GM10248 (cell line): ENCODE measurements at places on chromosomes 2 and 18.

- peak; percentile 2 for DNase-seq
These were observed 32.5 kb downstream of the SNED1 start for GRCh38 chr2:241030883-241031282.

DNA sequence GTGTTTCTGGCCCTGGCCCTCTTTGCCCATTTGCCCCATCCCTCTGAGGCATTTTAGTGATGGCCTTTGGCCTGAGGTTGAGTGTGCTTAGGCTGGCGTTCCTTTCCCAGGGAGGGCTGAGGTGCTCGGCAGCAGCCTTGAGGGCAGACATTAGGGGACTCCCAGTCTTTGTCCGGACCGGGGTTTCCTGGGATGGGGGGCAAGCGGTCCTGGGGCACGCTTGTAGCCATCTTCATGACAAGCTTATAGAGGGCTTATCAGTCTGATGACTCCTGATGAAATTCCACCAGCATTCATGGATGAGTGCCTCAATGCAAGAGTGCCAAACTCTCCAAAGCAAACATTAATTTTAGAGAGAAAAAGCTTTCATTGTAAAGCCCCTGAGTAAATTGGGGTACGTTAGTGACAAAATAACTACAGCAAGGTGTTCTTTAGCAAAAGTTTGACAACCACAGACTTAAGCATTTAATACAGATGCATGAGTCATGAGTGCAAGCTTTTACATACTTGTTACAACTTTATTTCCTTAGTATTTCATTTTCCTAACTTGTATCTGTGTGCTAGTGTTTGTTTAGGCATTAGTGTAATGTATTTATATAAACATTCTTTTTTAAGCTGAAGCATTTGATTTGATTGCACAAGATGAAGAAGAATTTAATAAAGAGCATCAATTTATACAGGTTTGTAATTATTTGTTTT, 45.6 kb downstream of the CEP192 start:
- DNase-seq = no peak

GRCh38 chr18:54673936-54674335, 82.9 kb downstream of the DYNAP start:
- no peak for DNase-seq

GRCh38 chr18:49052891-49053644, 102.3 kb upstream of the SMAD7 start:
- DNase-seq = no peak

- DNase-seq = peak; percentile 72
These were observed 112.4 kb upstream of the ZNF236 start for GRCh38 chr18:76709659-76710645.

- no peak for DNase-seq
These were observed 18.9 kb downstream of the TTR start for GRCh38 chr18:31610286-31611205.

- DNase-seq = no peak
These were observed 12.1 kb downstream of the PLEKHH2 start for GRCh38 chr2:43648994-43649701.

DNA sequence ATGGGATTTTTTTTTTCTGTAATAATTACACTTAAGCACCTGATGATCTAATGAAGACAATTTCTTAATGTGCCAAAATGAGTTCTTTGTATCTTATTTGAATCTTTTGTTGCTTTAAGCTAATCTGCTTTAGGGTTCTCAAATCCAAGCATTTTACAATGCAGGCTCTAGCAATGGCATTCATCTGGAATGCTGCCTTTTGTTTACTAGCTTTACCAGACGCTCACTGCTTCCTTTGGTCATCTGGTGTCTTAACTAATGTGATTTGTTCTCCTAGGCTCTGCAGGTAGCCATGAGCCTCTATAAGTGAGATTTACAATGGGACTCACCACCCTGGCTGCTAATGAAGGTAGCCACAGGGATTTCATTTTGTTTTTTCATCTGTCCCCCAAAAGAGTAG, 100.3 kb downstream of the GREB1L start:
- no peak for DNase-seq

DNA sequence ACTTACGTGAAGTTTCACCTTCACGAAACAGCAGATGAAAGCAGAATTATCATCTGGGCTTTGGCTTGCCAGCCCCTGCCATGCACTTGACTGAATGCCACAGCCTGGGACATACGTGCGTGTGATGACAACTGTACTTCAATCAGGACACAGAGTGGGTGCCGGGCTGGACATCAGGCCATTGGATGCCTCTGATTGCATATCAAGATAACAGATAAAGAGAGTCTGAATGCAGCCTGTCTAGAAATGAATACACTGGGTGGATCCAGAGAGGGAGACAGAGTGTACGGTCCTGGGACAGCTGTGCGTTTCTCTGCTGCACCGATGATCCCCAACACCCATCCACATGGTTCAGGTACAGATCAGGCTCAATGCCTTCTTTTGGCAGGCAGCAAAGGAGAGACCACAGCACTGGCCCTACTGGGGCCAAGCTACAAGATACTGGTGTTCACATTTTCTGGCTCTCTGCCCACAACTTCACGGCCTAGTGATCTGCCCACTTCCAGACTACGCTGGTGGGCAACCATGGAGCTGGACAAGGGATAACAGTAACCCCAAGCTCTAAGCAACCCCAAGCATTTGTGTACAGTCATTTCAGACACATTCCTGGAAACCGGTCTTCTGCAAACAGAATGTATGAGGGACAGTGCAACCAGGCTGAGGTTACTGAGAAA, 35.6 kb downstream of the FBLN7 start:
- no peak for DNase-seq

DNA sequence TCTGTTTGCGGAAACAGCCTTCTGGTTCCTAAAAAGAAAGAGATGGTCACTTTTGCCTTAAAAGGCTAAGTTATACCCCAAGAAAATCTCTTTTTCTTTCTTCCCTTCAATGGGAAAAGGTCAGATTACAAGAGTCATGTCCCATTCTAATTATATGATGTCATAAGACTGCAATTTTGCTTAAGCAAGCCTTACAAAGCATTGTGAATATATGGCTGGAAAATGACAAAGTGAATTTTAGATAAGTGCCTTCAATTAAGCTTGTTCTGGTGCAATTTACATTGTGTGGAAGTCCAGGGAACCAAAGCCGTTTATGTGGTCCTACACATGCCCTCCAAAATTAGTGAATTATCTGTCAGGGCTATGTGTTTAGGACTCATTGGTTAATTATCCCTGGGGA, 7.6 kb upstream of the BMP10 start:
- no peak for DNase-seq

DNA sequence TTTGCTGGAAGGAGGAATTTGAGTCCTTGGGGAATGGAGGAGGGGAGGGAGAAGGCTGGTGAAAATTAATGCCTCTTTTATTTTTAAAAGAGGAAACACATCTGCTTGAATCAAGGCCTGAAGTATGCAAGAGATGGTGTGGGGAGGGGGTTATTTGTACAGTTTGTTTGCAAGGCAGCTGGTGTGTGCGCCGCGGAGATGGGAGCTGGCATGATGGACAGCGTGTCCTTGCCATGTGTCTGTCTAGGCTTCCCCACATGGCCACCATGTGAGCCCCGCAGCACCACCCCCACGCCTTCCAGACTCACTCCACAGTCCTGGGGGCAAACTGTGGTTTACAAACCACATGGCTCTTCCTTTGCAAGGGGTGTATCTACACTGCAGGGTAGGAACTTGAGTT, 154.8 kb upstream of the APCDD1 start:
- no peak for DNase-seq

DNA sequence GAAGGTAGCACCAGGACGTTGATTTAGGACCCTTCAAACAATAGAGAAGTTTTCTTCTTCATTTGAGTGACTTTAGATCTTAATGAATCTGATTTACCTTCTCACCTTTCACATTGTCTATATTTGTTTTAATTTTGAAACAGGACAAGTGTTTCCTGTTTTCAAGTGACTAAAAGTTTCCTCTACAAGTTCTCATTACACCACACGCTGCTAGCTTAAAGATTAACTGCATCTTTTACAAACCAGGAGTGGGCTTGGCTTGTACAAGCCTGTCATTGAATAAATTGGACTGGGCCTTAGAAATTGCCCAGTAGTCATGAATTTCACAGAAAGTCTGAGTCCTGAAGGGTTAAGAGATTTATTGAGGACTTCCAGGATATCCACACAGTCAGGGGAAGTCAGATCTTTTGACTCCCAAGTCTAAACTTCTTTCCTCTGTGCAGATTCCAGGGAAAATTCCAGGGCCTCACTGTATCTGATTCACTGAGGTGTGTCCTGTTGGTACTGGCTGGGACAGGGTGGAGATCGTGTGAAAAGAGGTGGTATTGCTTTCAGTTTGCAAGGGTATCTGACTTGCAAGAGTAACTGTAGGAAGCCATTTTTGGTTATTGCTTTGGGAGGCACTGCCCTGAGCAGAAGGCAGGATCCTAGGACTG, 3.4 kb downstream of the SGPP2 start:
- peak; percentile 58 for DNase-seq

- no peak for DNase-seq
These were observed 107.9 kb upstream of the ETAA1 start for GRCh38 chr2:67289271-67289670.

DNA sequence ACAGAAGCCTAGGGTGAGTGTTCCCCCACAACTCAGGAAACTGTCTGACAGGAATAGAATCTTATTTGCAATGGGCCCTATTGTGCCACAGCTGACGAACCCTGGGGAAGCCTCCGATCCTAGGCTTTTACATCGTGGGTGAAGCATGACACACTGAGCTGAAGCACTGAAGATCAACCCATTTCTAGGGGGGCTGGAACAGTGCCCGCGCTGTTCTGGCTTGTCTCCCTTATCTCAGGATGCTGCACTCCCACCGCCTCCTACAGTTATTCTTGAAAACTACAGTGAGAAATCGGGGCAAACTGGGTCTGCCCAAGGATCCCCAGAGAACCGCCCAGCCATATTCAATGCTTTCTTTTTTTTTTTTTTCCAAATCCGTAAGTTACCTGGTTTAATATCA, 41.1 kb downstream of the NETO1 start:
- no peak for DNase-seq

DNA sequence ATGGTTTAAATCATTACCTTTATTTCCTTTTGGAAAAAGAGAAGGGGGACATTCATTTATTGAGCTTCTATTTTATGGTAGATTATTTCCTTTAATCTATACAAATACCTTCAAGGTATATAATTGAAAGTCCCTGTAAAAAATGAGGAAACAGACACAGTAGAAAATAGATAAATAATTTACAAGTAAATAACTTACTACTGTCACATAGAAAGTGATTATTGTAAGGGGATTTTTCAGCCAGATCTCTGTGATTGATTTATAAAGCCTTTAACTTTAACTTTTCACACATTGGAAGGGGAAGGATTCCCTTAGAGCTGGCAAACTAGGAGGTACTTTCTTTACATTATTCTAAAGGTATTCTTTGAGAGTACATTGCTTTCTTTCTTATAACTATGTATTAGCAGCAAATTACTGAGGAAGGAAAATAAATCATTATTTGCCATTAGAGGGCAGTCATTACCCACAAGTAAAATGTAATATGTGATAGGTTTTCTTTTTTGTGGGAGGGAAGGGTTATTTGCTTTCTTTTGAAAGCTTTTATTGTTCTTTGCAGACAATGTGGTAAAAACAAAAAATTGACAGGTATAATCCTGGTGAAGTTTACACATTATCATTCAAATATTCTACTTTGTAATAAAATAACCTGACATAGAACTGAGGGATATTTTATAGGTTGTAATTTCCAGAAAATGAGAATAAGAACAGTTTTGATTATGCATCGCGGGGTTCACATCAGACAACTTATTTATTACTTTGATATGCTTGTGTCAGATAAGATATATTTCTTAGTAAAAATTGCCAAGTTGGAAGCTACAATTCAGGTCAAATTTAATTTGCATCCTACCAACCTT, 24.8 kb upstream of the RPE start:
- peak; percentile 49 for DNase-seq

DNA sequence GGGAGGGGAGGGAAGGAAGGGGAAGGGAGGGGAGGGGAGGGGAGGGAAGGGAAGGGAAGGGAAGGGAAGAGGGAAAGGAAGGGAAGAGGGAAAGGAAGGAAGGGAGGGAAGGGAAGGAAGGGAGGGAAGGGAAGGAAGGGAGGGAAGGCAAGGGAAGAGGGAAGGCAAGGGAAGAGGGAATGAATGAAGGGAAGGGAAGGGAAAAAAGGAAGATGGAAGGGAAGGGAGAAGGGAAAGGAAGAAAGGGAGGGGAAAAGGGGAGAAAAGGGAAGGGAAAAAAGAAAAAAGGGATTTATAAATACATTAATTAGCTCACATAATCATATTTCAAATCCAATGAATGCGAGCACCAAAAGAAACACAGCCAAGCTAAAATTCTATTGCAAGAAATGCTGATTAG, 202.9 kb upstream of the LRRTM4 start:
- DNase-seq = no peak

DNA sequence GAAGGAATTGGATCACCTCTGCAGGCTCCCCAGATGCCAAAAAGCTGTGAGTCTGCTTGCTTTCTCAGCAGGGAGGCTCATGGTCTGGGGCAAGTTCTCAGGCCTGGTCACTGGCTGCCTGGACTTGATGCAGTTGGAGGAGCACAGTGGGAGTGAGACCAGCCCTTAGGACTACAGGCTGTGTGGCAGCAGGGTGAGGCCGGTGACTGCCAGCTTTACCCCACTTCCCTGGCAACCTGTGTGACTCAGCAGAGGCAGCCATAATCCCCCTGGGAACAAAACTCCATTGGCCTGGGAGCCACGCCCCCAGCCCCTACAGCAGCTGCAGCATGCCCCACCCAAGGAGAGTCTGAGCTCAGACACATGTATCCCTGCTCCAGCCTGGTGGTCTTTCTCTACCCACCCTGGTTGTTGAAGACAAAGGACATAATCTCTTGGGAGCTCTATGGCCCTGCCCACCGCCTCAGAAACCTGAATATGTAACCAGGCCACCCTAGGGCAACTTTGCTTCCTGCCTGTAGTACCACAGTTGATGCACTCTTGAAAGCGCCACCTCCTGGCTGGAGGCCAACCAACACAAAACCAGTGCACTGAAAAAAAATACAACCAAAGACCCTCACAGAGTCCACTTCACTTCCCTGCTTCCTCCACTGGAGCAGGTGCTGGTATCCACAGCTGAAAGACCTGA, 106.8 kb upstream of the SPATS2L start:
- DNase-seq = no peak

GRCh38 chr2:106168657-106169056, 25.4 kb downstream of the UXS1 start:
- DNase-seq = no peak

GRCh38 chr2:460861-461260, 173.0 kb upstream of the ALKAL2 start:
- no peak for DNase-seq

DNA sequence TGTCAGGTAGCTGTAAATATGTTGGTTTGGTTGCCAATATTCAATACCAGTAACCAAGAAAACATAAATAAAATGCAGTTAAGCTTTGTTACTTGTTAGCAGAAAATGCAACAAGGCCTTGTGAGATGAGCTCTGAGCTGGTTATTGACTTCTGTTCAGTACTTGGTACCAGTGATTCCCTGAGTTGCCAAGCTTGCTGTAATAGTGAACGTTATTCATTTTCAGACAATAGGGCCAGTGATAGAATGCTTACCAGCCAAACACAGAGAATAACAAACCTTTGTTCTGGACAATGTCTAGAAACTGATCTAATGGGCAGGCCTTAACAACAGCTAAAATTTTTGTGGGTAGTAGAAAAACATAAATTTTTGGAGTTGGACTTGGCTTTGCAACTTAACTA, 29.5 kb downstream of the RASGRP3 start:
- no peak for DNase-seq
